ENCODE measurements at places on chromosomes 11 and 22.

DNA sequence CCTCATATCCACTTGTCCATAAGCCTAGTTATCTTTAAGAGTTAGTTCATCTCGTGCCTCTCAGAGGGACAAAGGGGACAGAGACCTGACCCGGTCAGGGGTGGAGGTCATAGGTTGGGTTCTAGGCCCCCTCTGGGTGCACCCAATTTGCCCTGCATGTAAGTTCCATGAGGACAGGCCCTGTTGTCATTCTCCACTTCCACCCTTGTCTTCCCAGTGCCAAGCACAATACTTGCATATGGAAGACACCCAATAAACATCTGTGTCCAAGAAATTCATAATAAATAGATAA lies 1.3 kb upstream of the YIF1A start:
- no peak for DNase-seq

GRCh38 chr22:46081831-46082210 lies 68.5 kb upstream of the PPARA start:
- peak; percentile 52 for DNase-seq

GRCh38 chr11:14813516-14813915 lies 78.5 kb downstream of the CYP2R1 start:
- no peak for DNase-seq

DNA sequence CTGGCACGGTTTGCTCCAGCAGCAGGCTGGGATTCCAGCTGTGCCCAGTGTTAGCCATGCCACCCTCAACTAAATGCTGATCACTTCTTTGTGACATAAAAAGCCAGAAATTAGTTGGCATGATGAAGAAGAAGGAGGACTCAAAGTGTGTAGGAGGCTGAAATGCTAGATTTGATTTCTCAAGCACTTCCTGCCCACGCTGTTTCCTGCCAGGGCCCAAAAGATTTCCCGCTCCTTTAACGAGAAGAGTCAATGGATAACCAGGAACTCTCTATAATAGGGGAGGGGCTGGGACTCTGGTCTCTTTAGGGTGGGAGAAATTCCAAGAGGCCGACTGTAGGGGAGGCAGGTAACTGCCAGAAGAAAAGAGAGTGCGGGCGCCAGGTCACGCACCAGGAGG lies 26.4 kb downstream of the APOL3 start:
- DNase-seq: no peak

DNA sequence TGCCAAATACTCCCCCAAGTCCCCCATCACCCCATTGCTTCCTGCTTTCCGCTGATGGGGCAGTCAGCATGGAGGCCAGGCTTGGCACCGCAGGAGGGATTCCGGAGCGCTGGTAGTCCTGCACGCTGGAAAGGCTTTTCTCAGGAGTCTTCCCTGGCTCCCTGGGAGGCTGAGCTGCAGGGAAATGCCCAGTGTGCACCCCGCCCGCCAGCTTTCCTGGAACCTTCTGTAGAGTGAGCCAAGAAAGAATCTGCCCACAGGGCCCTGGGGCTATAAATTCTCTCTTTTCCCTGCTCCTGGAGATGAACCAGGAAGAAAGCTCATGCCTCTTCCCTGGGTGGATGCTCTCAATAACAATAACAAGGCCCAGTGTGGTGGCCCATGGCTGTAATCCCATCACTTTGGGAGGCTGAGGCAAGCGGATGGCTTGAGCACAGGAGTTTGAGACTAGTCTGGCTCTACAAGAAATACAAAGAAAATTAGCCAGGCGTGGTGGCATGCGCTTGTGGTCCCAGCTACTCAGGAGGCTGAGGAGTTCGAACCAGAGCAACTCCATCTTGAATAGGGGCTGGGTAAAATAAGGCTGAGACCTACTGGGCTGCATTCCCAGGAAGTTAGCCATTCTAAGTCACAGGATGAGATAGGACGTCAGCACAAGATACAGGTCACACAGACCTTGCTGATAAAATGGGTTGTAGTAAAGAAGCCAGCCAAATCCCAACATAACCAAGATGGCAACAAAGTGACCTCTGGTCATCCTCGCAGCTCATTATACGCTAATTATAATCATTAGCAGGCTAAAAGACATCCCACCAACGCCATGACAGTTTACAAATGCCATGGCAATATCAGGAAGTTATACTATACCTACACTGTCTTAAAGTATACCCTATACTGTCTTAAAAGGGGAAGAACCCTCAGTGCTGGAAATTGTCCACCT lies 46.4 kb upstream of the FTH1 start:
- DNase-seq: no peak

DNA sequence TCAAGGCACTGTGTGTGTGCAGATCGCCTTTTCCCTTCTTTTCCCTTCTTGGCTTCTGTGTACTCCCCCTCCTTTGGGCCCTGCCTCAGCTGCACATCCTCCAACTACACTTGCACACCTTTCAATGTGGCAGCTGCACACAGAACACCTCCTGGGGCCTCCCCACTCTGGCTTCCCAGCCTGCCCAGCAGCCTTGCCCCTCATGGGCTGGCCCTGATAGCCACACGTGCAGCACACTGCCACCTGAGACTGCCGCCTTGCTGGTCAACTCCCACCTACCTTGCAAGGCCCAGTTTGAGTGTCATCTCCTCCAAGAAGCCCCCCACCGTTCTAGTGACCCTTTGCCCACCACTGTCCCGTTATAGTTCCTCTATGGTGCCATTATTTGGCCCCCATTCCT lies 77.3 kb upstream of the ARFGAP3 start:
- DNase-seq: no peak

- DNase-seq: peak; percentile 88
Measured at GRCh38 chr11:820655-821511, 2.2 kb downstream of the PNPLA2 start.

GRCh38 chr22:36391638-36392037 lies 3.9 kb upstream of the MYH9 start:
- no peak for DNase-seq

GRCh38 chr22:41746567-41747400 lies 47.5 kb downstream of the MEI1 start:
- peak; percentile 82 for DNase-seq

DNA sequence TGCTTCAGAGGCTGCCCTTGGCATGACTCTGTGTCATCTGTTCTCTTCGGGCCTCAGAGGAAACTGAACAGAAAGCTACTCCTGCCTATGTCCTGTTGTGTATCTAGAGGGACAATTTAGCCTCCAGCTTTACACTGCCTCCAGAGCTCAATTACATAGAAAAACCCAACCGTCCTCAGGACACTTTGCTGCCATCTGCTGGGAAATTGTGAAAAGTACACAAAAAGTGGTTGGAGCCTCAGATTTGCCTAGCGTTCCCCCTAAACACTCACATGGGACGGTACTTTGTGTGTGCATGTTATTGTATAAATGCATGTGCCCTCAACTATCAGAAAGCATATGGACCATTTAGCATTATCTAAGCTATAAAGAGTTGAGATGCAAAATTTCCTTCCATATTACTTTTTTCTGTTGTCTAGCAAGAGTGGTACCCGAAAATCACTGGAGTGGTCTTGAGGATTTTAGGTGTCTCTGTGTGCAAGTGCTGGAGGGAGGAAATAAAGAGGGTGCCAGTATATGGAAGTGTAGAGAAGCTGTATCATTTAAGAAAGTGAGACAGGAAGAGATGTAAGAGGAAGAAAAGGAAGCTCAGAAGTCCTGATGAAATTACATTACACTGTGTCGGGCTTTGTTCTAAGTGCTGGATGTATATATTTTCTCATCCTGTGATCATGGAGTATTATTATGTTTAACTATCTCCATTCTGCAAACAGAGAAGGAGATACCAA lies 8.7 kb upstream of the MS4A4E start:
- DNase-seq: no peak

GRCh38 chr11:34214961-34215805 lies 109.8 kb downstream of the NAT10 start:
- no peak for DNase-seq

GRCh38 chr11:95505927-95506426 lies 275.0 kb upstream of the SESN3 start:
- DNase-seq: no peak

DNA sequence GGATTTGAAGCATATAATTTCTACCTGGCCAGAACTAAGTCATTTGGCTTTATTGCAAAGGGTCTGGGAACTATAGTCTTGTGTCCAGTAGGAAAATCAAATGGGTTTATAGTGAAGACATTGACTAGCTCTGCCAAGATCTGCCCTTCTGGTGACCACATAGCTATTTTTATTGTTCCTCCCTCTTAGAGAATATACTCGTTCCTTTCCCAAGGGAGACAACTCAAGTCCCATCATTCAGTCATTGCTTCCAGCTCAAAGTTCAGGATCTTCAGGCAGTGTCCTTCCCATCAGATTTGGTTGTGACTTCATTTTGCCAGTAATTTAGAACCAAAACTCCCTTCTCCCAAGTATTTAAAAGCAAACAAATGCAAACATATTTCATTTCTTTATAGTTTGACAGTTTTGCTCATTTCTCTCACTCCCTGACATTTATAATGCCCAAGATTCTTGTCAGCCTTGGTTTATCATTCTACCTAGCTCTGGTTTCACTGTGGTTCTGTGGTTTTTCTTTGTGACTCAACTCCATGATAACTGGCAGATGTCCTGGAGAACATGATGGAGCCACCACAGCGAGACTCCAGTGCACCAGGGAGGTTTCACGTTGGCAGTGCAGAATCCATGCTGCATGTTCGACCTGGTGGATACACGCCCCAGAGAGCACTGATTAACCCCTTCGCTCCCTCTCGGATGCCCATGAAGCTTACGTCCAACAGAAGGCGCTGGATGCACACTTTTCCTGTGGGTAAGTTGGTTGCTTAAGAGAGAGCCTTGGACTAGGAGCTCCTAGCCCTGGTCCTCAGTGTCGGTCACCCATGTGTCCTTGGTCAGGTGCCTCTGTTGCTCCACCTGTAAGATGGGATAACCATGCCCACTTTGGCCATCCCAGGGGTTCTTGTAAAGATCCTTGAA lies 64.9 kb downstream of the DEPDC5 start:
- no peak for DNase-seq

DNA sequence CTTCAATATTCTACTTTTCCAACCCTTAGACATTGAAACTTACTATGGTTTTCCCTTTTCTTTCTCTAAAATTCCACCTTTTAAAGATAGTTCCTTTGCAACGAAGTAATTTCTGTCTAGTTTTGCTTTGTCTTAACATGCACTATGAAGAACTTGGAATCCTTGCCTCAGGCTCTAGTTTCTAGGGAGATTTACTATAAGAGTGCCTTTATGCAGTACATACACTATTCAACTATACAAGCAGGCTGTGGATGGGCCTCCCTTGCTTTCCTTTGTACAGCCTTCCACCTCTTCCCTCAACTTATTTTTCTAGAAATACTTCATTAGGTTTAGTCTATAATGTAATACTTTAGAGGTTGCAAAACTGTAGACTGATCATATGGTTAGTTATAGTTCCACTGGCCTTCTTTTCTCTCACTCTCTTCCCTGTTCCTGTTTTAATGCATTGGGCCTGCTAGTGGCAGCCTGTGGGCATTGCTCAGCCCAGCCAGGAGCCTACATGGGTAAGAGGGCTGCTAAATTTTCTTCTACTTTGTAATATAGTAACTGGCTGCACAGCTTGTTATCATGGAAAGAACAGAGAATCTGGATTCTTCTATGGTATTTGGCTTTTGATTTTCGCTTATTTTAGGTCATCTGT lies 100.2 kb downstream of the C11orf87 start:
- DNase-seq: no peak

- no peak for DNase-seq
Measured at GRCh38 chr22:45805413-45805812, 133.8 kb downstream of the ATXN10 start.

- DNase-seq: no peak
Measured at GRCh38 chr11:24509114-24509513, 12.3 kb downstream of the LUZP2 start.

- no peak for DNase-seq
Measured at GRCh38 chr11:59221441-59221840, 8.7 kb upstream of the MPEG1 start.

DNA sequence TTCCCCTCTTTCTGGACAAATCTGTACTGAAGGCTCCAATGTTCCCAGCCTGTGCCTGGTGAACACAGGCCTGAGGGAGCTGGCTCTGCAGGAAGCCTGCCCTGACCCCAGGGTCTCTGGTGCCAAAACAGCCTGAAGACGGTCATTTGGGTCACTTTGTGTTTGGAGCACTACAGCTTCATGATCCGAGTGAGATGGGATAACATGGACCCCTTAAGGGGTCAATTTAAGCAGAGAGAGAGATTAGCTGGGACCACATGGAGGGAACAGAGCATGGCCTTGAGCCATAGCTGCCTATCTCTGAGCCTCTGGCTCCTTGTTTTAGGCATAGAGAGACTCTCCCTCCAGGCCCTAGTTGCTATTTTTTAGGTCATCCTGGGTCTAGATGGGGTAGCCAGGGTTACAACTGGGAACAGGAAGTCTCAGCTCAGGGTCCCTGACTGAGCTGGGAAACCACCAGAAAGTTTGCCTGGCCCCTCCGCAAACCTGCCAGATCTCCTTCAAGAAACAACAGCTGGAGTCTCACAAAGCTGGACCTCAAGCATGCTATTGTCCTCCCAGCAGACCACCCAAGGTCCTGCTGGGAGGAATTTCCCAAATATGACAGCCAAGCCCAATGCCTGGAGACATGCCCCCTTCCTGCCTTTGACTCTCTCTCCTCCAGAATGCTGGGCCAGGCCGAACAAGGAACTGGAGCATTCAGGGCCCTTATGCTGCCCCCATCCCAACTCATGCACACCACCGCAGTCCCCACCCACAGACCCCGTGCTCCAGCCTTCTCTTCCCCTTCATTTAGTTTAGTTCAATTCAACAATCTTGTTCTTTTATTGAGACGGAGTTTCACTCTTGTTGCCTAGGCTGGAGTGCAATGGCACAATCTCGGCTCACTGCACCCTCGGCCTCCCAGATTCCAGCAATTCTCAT lies 4.0 kb downstream of the SLCO2B1 start:
- no peak for DNase-seq

GRCh38 chr11:114775875-114776621 lies 97.7 kb downstream of the NXPE2 start:
- peak; percentile 43 for DNase-seq

DNA sequence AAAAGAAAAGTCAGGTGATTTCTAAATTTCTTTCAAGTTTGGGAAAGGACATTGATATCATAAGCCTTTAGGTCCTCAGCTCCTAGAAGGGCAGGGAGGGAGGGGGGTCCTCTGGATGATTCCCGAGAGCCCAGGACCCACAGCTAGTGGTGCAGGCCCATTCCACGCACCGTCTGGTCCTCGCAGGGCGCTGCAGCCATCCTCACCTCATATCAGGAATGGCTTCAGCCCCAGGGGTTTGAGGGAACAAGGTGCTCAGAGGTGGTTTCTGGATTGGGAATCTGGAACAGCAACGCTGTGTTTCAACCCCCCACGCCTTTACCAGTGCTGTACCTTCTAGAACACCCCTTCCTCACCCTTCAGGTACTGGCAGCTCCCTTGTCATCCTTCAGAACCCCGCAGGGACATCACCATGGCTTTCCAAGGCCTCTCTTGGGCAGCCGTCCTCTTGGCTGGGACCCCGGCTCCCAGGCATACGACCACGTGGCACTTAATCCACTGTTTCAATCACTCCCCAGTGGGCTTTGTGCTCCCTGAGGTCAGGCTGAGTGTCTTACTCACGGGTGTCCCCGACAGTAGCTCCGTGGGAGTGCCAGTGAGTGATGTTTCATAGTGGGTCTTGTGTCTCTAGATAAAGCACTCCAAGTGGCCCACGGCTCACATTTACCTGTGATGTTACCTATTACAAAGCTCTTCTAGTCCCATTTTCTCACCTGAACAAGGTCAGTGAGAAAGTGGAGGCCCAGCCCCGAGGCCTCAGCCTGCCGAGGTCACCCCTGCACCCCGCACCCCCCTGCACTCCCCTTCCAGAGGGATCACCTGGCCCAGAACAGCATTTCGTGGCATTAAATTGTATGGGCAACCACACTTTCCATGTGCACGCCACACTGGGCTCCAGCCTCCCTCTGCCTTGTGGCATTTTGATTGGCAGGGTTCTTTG lies 93.9 kb downstream of the MORC2 start:
- DNase-seq: no peak

All from right cardiac atrium (tissue), 5 donors.